Right atrium auricular region (tissue), 2 donors: ENCODE measurements at places on chromosomes 4 and X.

GRCh38 chr4:25904748-25905082 lies 9.3 kb upstream of the SMIM20 start:
- DNase-seq, result no peak

DNA sequence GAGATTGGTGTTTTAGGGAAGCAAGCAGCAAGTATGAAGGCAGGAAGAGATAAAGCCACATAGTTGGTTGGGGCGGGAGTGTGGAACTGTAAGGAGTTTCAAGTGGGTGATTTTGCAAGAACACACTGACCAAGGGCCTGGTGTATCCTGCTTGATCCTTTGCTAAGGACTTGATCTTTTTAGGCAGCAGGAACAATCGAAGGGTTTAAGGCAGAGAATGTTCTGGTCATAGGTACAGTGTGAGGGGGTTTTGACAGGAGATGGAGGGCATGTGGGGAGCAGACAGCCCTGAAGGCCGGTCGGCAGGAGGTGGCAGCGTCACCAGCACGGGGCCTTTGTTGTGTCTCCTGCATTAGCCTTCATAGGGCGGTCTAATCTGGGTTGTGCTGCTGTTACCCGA lies 54.7 kb downstream of the FAM193A start:
- no peak for DNase-seq

DNA sequence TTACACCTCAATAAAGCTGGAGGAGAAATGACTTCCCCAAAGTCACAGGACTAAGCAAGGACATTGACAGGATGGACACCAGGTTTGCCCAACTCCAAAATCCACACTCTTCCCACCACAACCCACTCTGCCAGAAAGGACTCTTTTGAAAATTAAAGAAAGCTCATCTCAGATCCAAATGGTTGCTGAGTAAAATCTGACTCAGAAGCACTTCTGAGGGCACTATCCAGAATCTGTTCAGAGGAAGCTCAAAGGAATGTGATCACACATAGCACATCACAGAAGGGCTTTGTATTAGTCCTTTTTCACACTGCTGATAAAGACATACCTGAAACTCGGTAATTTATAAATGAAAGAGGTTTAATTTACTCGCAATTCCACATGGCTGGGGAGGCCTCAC lies 155.5 kb downstream of the RAB28 start:
- no peak for DNase-seq

DNA sequence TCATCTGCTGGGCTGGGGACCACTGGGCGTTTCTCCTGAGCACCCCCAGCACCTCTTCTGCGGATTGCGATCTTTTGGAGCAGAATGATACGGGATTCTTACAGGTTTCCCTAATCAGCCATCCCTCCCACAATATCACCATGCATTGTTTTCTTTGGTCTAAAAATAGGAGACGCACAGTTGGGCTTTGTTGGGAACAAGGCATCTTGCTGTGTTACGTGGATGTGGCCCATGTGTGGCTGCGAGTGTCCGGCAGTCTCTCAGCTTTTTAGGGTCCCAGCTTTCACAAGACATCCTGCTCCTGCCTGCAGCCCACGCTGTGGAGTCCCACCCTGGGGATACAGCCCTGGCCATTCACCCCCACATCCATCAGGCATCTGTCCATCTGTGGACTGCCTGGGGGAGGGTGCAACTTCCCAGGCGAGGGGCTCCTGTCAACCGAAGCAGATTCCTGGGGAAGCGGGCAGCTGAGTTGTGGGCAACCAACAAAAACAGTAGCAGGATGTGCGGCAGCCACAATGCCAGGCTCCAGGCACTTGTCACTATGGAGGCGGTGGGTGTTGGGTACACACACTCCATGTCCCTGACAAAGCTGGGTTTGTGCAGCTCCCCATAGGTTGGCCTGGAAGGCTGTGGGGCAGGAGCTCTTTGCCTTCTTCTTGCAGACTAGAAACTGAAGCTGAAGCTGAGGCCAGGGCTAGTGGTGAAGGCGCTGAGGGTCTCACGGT lies 185.5 kb upstream of the PSAPL1 start:
- no peak for DNase-seq

- DNase-seq, result no peak
Observed at GRCh38 chr4:54509057-54509456, 148.7 kb upstream of the KIT start.

DNA sequence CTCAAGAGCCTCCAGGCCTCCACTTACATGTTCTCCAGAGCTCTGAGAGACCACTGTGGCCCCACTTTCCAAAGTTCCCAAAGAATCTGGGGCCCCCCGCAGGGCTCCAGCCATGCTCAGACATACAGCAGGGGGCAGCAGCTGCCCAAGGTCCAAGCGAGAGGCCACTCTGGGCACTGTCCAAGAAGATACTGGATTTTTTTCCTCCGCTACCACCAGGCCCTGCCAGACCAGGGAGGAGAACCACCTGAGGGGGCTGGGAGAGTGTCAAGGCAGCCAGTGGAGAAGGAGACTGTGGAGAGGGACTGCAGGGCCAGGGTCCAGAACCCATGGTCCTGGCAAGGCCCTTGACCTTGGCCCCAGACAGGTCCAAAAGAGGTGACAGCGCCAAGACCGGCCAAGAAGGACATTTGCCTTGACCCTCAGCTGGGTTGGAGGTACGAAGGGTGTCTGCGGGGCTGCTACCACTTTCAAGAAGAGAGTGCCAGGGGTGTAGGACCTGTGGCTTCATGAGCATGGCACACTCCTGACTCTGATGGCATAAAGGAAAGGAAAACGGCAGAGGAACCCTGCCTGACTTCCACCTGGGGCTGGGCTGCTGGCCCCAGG lies 5.3 kb downstream of the EMD start:
- DNase-seq, result no peak

GRCh38 chr4:35125995-35126712 lies 1118.2 kb downstream of the ARAP2 start:
- DNase-seq, result no peak

GRCh38 chr4:98711526-98711925 lies 53.1 kb upstream of the TSPAN5 start:
- no peak for DNase-seq

- DNase-seq, result no peak
Observed at GRCh38 chr4:173247321-173247720, 78.7 kb downstream of the GALNT7 start.

- DNase-seq, result no peak
Observed at GRCh38 chrX:43716696-43717095, 60.6 kb downstream of the MAOA start.

DNA sequence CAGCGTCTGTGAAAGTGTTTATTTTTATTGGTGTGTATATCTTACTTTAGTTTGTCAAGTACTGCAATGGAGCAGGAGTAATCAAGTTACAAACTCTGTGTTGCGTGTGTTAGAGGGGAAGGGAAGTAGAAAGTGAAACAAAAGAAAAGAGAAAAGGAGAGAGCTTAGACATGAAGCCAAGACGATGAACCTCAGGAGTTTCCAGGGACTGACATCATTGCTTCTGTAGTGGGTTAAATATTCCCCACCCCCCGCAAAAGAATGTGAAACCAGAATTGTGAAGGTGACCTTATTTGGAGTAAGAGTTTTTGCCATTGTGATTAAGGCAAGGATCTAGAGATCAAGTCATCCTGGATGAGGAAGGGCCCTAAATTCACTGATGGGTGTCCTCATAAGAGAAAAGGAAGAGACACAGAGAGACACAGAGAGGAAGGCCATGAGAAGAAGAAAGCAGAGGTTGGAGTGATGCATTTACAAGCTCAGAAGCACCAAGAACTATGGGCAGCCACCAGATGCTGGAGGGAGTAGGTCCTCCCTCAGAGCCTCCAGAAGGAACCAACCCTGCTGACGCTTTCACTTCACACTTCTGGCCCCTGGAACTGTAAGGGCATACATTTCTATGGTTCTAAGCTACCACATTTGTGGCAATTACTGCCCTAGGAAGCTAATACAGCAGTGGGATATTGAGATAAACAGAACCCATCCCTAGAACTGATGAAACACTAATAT lies 173.6 kb upstream of the SFRP2 start:
- DNase-seq, result no peak

DNA sequence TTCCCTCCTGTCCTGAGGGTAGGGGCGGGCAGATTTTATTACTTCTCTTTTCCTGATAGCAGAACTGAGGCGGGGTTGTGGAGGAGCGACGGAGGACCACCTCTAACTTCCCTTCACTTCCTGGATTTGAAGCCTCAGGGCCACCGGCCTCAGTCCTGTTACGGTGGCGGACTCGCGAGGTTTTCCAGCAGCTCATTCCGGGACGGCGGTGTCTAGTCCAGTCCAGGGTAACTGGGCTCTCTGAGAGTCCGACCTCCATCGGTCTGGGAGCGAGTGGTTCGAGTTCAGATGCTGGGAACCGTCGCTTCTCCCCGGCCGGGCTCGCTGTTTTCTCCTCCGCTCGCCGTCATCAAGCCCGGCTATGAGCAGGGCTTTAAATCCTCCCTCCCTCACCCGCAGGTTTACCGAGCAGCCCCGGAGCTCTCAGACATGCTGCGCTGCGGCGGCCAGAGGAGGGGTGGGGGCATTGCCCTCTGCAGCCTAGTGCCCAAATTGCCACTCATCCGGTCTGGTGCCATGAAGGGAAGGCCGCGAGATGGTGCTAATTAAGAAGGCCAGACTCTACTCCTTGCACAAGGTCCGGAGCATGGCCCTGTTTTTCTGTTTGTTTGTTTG lies 23.3 kb downstream of the HAND2 start:
- peak; percentile 64 for DNase-seq

GRCh38 chrX:49174723-49175122 lies 3.0 kb downstream of the PLP2 start:
- no peak for DNase-seq

GRCh38 chrX:30248854-30249253 lies 1.9 kb downstream of the MAGEB1 start:
- DNase-seq, result no peak

DNA sequence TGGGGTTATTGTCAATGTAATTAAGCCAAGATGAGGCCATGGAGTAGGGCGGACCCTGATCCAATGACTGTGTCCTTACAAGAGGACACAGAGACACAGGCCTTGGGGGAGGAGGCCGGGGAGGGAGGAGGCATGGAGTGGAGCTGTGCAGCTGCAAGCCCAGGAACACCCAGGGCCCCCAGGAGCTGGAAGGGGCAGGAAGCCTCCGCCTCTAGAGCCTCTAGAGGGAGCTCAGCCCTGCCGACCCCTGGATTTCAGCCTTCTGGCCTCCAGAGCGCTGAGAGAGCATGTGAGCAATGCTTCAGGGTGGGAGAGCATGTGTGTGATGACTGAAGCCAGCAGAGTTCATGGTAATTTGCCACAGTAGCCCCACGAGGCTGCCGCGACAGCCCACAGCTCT lies 234.6 kb downstream of the AFAP1 start:
- DNase-seq, result no peak

DNA sequence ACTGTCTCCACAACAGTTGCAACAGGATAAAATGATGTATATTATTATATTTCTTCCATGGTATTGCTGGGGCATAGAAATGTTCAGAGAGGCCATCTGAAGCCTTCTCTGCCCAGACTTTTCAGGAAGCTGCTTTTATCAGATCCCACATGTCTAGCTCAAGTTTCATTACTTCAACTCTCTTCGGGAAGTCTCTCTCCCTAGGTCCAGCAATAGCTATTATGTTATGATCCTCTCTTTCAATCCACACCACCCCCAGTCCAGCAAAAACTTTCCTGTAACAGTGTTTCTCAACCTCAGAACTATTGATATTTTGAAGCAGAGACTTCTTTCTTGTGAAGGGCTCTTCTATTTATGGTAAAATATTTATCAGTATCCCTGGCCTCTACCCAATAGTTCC lies 44.9 kb downstream of the CXCL1 start:
- no peak for DNase-seq
